Purkinje cell (primary cell): ENCODE measurements at places on chromosomes 2 and 18. TPM values are rescaled to one million over a fixed set of nuclear protein-coding genes. Genes with fewer than 3 reads are reported as not detected.

The KLHL29 gene
- polyA plus RNA-seq = 3.2 and 5.2 TPM in 2 replicates

The SP140L gene
- polyA plus RNA-seq = 0.50 TPM in 1 of 2 replicates, not detected in the other

The REG3A gene
- polyA plus RNA-seq = not detected in 2 replicates

The CAB39 gene
- polyA plus RNA-seq = 45.8 and 49.2 TPM in 2 replicates

The NOP58 gene
- polyA plus RNA-seq = 66.1 and 90.0 TPM in 2 replicates

The LYPD6 gene
- 0.93 TPM in 1 of 2 replicates, not detected in the other for polyA plus RNA-seq

The MGAT5 gene
- 23.8 and 27.4 TPM in 2 replicates for polyA plus RNA-seq

The GPR45 gene
- polyA plus RNA-seq = not detected in 2 replicates

The PROKR1 gene
- polyA plus RNA-seq = not detected in 2 replicates

The MATN3 gene
- polyA plus RNA-seq = 0.65 TPM in 1 of 2 replicates, not detected in the other

The TEKT4 gene
- polyA plus RNA-seq = not detected in 2 replicates

The RGPD3 gene
- polyA plus RNA-seq = 0.49 TPM in 1 of 2 replicates, not detected in the other

The UCN gene
- 0.43 TPM in 1 of 2 replicates, not detected in the other for polyA plus RNA-seq

The CHRND gene
- not detected in 2 replicates for polyA plus RNA-seq
